ENCODE measurements at places on chromosomes 16 and 17. TPM values are rescaled to one million over a fixed set of nuclear protein-coding genes. Genes with fewer than 3 reads are reported as not detected.

EFCAB13 gene
- 0.59 TPM for polyA plus RNA-seq

CCDC200 gene
- not detected for polyA plus RNA-seq

DOC2A gene
- 0.63 TPM for polyA plus RNA-seq

POLDIP2 gene
- polyA plus RNA-seq: 90.3 TPM

NLE1 gene
- polyA plus RNA-seq: 19.8 TPM

KRT36 gene
- polyA plus RNA-seq: 0.04 TPM

TLCD3B gene
- polyA plus RNA-seq: 0.59 TPM

SLC2A4 gene
- polyA plus RNA-seq: 0.12 TPM

C17orf78 gene
- polyA plus RNA-seq: not detected

RDM1 gene
- 0.21 TPM for polyA plus RNA-seq

CHTF18 gene
- polyA plus RNA-seq: 33.0 TPM

MEOX1 gene
- 0.05 TPM for polyA plus RNA-seq

FAM234A gene
- polyA plus RNA-seq: 89.4 TPM

KCNJ2 gene
- 8.3 TPM for polyA plus RNA-seq

SCRN2 gene
- 48.9 TPM for polyA plus RNA-seq

C16orf92 gene
- polyA plus RNA-seq: not detected

ATP1B2 gene
- not detected for polyA plus RNA-seq

KRTAP4-9 gene
- not detected for polyA plus RNA-seq

EPN3 gene
- not detected for polyA plus RNA-seq

IL21R gene
- polyA plus RNA-seq: 0.03 TPM

KIF2B gene
- not detected for polyA plus RNA-seq

RCVRN gene
- not detected for polyA plus RNA-seq

CDYL2 gene
- 4.6 TPM for polyA plus RNA-seq

COPZ2 gene
- polyA plus RNA-seq: 28.1 TPM

LRRC37A gene
- polyA plus RNA-seq: 1.8 TPM

PIPOX gene
- polyA plus RNA-seq: 0.62 TPM

GSG1L gene
- polyA plus RNA-seq: 0.14 TPM

FKBP10 gene
- 431 TPM for polyA plus RNA-seq

HS3ST3B1 gene
- polyA plus RNA-seq: not detected

DNASE1L2 gene
- 1.3 TPM for polyA plus RNA-seq

CEP20 gene
- polyA plus RNA-seq: 7.7 TPM

SCARF1 gene
- polyA plus RNA-seq: 52.8 TPM

ITGA2B gene
- 0.29 TPM for polyA plus RNA-seq

PPY gene
- not detected for polyA plus RNA-seq
